Foreskin fibroblast (primary cell): ENCODE measurements at places on chromosomes 16 and 17.
A peak's percentile ranks its signal among the peaks of the same experiment; 100 is the strongest.

- peak; percentile 15 for DNase-seq
Measured at GRCh38 chr16:58331024-58331707, 36.3 kb upstream of the PRSS54 start.

- DNase-seq: no peak
Measured at GRCh38 chr16:74585846-74586443, 21.0 kb downstream of the GLG1 start.

- DNase-seq: peak; percentile 94
Measured at GRCh38 chr17:78289802-78290363, 58.5 kb downstream of the TMEM235 start.

DNA sequence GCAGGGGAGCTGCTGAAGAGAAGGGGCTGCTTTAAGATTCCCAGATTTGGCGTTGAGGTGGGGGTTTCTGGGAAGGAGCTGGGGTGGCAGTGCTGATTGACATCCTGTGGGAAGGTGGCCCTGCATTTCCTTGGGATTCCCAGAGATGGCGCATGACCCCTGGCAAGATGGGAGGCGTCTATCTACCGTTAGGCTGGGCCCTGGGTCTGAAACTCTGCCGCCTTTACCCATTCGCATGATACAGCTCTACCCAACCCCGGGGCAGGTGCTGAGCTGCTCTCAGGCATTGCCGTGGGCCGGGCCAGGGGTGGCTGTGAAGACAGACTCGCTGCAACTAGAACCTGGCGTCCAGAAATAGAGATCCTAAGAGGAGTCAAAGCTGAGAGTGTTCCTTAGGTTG lies 9.9 kb upstream of the MVD start:
- peak; percentile 24 for DNase-seq

DNA sequence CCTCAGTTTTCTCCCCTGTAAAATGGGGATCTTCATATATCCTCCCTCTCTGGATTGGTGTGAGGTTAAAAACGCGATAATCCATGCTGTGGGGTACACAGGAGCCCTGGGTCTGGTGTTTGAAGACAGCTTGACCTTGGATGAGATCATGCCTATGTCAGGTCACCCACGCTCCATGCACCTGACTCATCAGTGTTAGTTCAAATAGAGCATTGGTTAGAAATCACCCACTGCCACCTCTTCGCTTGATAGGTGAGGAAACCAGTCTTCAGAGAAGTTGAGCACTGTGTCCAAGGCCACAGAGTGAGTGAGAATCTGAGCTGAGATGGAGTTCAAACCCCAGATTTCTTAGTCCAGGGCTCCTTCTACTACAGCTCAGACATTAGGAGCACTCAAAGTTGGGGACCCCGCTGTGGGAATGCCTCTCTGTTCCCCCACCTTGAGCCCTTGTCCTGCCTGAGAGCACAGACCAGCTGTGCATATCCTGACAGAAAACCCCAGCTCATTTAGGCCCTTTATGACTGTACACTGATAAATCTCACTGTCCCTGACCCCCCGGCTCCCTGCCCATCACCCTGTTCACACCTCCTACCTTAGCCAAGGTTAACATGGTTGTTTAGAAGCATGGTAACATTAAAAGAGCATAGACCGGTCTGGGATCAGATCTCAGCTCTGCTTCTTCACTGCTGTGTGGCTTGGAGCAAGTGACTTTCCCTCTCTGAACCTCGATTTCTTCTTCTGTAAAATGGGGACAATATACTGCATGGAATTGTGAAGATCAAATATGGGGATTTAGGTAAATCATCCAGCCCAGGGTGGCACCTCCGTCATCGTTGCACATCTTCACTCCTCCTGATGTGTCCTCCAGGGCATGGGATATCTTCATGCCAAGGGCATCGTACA lies 22.4 kb upstream of the LGALS9 start:
- DNase-seq: no peak

- DNase-seq: no peak
Measured at GRCh38 chr17:39385040-39385439, 16.4 kb downstream of the FBXL20 start.

DNA sequence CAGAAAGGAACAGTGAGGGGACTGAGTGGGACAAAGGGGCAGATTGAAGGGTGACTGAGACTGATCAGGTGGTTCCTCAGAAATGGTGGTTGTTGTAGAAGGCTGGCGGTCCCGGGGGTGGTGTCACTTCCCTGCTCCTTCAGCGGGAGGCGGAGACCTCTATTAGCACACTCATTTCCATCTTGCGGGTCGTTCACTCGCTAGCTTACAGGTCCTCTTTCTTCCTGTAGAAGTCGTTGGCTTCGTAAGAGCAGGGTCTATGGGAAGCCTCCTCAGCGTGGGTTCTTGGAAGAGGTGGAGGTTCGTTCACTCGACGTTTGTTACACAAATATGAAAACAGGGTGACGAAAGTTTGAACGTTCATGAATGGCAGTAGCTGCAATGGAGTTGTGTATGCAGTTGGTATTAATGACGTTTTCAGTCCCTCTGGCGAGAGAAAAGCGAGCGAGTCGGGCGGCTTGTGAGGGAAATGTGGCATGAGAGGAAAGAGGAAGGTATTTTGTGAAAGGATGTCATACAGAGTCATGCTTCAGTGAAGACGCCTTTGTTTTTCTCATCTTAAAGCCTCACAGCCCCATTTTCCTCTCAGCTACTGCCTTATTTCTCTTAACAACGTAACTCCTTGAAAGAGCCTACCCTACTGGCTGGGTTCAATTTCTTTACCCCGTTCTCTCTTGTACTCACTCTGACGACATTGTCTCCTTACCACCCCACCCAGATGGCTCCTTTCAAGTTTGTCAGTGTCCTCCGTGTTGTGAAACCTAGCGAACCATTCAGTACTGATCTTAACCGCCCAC lies 667 bp downstream of the EFCAB13 start:
- peak; percentile 39 for DNase-seq

DNA sequence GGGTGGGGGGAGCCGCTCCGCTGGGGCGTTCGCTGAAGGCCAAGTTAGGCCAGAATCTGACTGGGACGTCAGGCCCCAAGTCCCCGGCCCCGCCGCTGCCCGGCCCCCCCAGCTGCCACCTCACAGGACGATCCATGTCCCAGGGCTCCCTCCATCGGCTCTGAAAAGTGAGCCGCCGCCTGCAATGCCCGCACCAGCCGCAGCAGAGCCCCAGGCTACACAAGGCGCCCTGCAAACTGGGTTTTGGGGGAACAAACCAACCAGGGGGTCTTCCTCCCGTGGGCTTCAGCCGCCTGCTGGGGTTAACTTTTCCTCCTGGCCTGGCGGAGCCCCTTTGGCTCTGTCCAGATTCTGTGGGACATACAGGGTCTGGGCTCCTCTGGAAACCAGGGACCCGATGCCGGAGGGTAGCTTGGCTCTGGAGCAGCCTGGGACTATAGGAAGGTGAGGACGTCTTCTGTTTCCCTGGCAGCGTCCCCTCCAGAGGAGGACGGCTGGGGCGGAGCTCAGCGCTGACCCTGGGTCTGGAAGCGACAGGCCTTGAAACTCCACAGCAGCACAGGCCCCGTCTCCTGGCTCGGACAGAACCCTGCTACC lies 835 bp downstream of the NME4 start:
- DNase-seq: peak; percentile 74

- DNase-seq: no peak
Measured at GRCh38 chr17:31915456-31916100, 14.1 kb upstream of the UTP6 start.

DNA sequence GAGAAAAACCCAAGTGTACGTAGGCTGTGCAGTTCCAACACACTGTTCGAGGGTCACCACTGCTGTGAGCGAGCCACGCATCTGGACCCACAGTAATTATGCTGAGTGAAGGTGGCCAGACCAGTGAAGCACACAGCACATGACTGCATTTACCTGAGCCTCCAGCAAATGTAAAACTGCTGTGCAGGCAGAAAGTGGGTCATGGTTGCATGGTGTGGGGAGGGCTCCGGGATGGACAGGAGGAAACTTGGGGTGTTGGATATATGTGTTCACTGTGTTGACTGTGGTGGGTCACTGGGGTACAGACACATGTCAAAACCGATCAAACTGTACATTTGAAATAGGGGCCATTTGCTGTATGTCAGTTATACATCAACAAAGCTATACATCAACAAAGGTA lies 78.7 kb upstream of the METRNL start:
- no peak for DNase-seq

DNA sequence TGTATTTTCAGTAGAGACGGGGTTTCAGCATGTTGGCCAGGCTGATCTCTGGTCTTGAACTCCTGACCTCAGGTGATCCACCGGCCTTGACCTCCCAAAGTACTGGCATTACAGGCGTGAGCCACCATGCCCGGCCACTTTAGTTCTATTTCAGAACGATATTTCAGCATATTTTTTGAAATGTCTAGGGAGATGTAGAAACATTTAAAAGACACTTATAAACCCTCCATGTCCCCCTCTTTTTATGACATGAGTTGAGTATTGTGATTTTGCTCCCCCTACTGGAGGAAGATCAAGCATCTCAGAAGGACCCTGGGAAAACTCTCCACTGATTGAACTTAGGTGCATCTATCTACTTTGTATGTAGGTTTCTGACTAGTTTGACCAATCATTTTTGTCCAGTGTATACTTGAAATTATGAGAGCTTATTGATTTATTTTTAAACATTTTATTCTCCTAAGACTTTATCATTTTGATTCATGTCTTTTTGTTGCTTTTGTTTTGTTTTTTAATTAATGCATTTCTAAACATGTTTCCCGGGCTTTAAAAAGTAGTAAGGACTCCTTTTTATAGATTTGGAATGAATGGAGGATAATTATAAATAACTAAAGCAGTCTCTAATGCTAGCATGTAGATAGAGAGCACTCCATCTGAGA lies 105.1 kb downstream of the CHD9 start:
- DNase-seq: peak; percentile 72

- DNase-seq: no peak
Measured at GRCh38 chr16:4602331-4602730, 12.4 kb downstream of the UBALD1 start.

DNA sequence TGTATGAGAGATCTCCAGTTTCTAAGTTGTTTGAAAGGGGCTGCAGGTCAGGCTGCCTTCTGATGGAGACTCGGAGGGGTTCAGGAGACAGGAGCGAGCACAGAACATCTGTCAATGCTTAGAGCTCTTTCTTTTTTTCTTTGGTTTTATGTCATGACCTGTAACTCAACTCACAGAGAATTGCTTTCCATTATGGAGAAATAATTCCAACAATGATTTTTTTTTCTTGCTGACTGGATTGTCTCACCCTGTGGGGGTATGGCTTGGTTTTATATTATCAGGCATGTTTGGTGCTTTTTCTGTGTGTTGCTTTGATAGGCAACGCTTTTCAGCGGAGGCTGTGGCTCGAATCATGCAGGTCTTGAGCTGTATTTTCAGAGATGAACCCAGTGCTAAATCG lies 10.7 kb upstream of the KCNJ2 start:
- no peak for DNase-seq

- DNase-seq: no peak
Measured at GRCh38 chr17:77543801-77544200, 403.0 kb downstream of the SEC14L1 start.

DNA sequence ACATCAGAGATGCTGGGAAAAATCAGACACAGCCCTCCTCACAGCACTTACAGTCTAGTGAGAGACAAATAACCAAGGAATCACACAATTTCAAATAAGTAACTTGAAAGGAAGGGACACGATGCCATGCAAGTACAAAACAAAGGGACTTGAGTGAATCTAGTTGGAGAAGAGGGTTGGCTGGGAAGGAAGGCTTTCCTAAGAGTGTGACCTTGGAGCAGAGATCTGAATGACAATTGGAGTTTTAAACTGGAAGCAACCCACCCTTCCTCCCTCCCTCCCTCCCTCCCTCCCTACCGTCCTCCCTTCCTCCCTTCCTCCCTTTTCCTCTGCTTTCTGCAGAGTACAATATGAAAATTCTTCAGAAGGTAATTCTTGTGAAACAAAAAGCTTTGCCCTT lies 31.1 kb downstream of the ADAMTS18 start:
- no peak for DNase-seq

DNA sequence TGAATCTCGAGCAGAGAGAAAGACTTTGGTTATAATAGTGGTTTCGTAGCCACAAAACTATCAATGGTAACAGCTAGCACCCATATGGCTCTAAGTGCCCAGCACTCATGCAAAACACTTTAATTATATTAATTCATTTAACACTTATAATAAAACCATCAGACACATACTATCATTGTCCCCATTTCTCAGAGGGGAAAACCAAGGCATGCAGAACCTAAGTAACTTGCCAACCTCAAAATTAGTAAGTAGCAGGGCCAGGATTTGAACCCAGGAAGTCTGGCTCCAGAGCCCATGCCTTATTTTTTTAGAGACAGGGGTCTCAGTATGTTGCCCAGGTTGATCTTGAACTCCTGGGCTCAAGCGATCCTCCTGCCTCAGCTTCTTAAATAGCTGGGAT lies 145.6 kb upstream of the HS3ST2 start:
- DNase-seq: no peak

DNA sequence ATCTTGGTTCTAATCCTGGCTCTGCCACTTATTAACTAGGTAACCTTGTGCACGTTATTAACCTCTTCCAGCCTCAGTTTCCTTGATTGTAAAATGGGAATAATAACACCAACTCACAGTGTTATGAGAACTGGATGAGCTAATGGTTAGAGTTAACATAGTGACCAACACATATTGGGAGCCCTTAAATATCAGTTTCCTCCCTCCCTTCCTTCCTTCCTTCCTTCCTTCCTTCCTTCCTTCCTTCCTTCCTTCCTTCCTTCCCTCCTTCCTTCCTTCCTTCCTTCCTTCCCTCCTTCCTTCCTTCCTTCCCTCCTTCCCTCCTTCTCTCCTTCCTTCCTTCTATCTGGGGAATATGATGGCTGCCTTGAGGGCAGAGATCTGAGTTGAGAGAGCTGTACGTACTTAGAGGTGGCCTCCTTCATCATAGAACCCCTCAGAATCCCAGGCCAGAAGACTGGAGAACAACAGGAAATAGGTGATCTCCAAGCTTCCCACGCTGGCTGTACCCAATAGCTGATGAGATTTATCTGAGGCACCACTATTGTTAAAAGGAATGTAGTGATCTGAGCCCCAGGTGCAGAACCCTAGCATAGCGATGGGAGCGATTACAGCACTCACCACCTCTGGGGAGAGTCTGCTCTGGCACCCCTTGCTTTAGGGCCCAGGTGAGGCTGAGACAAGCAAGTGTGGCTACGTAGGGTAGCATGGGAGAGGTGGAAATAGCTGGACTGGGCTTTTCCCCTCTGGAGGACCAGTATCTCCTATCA lies 26.2 kb downstream of the CCR7 start:
- no peak for DNase-seq

GRCh38 chr16:29230671-29231096 lies 175.8 kb downstream of the NPIPB11 start:
- peak; percentile 76 for DNase-seq

- no peak for DNase-seq
Measured at GRCh38 chr16:83942815-83943515, 10.1 kb upstream of the OSGIN1 start.

DNA sequence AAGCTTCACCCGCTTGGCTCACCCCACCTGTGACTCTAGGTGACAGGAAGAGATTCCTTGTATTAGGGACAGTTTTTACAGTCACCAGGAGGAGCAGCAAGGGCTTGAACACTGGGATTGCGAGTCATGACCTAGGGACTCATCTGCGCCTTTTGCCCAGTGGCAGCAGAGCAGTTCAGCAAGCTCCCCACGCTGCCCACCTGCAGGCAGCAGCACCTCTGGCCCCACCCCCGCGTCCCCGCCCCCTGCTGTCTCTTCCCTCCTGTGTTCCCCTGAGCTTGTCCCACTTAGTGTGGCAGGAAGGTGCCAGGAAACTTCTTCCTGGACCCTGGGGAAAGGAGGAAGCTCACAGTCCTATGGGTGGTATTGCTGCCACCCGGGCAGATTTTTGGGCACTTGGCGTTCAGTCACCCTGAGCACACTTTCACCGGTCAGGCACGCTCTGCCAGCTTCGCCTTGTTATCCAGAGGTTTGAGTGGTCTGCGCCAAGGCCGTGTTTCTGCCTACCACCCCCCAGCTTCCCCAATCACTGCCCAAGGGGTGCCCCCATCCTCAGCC lies 8.7 kb downstream of the MMP15 start:
- no peak for DNase-seq
